ENCODE measurements at places on chromosomes 7 and 10.
A peak's percentile ranks its signal among the peaks of the same experiment; 100 is the strongest.

DNA sequence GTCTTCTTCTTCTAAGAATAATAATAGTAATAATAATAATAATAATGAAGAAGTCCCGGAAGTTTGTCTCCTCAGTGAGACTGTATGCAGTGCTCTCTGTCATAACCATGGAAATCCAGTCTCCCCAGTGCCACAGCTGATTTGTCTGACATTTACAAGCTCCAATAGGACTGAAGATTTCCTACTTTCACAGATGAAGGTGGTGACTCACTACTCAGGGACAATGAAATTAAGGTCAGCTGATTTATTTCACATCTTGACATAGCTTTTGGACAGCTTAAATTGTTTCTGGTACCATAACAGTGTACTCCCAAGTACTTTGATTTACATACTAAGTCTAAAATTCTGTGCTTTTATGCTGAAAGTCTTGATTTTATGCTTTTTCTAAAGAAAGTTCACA lies 6.9 kb downstream of the CELF2 start:
- no peak for DNase-seq

GRCh38 chr10:92074126-92074887 lies 150.7 kb downstream of the BTAF1 start:
- DNase-seq: no peak

- DNase-seq: no peak
Measured at GRCh38 chr7:30154111-30154587, 19.4 kb downstream of the MTURN start.

DNA sequence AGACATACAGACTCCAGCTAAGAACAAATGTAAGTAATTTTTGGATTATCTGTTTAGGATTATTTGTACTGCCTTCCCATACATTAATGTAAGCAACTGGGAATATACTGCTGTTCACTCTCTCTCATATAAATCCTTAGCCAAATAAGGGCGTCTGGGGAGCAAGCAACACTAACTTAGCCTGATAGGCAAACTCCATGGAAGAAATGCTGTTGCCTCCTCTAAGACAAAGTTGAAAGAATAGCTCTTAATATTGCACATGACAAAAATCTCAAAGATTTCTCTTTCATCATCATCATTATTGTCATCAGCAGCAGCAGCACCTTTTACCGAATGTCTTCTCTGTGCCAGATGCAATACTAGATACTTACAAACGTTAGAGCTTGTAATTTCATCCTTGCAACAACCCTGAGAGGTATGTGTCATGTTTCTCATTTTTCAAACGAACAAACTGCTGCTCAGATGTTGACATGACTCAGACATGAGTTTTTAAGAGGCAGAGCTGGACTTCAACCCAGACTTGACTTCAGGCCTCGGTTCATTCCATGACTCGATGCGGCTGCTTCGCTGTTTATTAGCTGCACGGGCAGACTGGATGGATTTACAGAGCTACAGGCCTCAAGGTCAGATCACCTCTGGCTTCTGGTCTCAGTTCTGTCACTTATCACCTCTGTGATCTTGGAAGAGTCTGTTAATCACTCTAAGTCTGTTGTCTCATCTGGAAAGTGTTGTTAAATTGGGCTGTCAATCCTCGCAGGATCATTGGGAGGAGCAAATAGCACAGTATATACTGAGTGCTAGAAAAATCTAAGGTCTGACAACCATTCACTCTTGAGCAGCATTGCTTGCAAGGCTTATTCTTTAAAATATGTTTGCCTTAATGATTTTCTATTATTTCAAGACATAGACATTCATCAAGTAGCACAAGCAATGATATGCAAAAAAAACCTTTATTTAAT lies 126.3 kb upstream of the CELF2 start:
- DNase-seq: peak; percentile 79

Data from fibroblast of skin of abdomen (primary cell).